ENCODE measurements at places on chromosomes 5 and 9.

DNA sequence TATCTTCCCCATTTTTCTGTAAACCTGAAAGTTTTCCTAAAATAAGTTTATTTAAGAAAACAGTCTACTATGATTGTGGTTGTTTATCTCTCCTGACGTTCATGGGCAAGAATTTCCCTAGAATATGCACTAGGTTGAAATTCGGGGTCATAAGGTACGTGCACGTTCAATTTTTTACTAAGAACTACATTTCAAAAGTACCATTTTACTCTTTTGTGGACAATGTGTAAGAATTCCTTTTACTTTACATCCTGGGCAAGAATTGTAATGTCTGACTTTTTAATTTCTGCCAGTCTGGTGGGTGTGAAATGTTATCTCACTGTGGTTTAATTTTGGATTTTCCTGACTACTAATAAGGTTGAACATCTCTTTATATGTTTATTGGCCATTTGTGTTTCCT, 12.4 kb downstream of the IL5 start:
- no peak for DNase-seq

- DNase-seq, result no peak
Observed at GRCh38 chr5:98791898-98792580, 18.6 kb downstream of the RGMB start.

- DNase-seq, result no peak
Observed at GRCh38 chr5:14644623-14645237, 19.8 kb upstream of the OTULIN start.

DNA sequence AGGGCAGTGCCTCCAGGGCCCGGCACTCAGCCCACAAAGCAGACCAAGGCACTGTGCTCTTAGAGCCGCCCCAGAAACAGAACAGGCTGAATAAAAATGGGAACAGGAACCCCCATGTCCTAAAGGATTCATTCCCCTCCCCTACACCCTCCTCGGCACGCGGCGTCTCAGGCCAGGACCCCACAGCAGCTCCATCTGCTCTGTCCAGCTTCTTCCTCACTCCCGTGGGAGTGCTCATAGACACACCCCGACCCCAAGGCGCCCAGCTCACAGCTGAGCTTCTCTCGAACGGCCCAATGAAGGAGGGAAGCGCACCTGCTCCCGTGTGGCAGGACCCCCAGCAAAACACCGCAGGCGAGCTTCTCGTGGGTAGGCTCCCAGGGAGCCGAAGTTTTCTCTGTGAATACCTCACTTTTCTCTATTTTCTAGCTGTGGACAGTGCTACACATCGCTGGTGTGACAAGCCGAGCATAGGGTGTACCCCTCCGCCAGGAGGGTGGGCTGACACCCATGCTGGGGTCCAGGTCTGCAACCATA, 15.4 kb upstream of the QSOX2 start:
- DNase-seq, result no peak

GRCh38 chr9:14198841-14199455, 115.0 kb downstream of the NFIB start:
- DNase-seq, result no peak

GRCh38 chr5:56322592-56322991, 89.5 kb upstream of the ANKRD55 start:
- DNase-seq, result no peak

DNA sequence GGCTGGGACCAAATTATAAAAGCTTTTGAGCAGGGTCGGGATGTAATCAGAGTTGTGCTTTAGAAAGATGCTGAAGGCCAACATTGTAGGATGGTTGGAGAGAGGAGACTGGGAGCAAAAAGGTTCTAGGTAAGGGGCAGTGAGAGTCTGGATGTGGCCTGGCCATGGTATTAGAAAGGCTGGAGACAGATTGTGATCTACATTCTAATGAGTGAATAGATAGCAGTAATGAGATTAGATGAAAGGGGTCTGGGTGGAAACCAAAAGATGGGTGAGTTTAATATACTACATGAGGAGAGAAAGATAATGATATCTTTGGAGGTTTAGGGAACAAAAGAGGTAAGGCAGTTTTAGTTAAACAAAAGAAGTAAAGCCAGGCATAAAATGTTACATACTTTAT, 88.8 kb upstream of the SH3GL2 start:
- DNase-seq, result no peak

DNA sequence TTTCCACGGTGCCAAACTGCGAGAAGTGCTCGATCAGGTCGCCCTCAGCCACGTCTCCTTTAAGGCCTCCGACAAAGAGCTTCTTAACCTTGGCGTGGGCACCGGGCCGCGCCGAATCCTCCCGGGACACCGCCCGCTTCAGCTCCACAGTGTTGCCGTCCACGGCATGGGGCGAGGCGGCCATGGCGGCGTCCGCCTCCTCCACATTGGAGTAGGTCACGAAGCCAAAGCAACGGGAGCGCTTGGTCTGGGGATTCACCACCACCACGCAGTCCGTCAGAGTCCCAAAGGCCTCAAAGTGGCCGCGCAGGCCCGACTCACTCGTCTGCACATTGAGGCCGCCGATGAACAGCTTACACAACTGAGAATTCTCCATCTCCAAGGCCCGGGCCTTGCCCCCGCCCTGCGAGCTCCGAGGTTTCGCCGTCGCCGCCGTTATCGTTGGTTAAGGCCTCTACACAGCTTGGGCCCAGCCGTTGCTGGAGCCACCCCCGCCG, 424 bp downstream of the HNRNPA0 start:
- DNase-seq, result no peak

- no peak for DNase-seq
Observed at GRCh38 chr5:92644266-92644886, 936.6 kb downstream of the NR2F1-AS1 start.

DNA sequence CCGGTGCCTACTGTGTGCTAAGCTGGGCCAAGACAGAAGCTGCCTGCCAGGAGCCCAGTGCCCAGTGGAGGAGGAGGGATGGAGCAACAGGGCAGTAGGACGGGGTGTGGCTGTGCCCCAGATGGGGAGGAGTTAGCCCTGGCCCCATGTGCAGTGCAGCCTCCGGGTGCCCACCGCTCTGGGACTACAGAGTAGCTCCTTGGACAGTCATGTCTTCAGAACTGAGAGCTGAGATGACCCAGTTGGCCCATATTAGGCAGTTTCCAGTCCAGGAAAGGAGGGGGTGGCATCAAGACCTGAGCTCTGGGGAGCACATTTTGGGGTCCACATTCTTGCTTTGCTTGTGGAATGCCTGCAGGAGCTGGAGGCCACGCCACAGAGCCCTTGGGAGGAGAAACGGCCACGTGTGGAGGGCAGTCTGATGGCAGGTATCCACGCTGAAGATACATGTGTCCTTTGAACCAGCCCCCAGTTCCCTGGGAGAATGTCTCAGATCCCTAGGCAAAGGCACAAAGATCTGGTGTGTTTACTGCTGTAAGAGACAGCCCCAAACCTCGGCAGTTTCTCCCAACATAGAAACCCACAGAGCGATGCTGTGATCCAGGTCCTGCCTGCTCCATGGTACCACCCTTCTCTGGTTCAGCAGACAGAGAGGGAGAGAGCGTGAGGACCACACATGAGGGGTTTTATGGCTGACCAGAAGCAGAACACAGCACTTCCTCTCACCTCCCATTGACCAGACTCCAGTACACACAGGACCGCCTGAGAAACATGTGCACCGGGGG, 46.8 kb upstream of the FCN1 start:
- DNase-seq, result no peak

DNA sequence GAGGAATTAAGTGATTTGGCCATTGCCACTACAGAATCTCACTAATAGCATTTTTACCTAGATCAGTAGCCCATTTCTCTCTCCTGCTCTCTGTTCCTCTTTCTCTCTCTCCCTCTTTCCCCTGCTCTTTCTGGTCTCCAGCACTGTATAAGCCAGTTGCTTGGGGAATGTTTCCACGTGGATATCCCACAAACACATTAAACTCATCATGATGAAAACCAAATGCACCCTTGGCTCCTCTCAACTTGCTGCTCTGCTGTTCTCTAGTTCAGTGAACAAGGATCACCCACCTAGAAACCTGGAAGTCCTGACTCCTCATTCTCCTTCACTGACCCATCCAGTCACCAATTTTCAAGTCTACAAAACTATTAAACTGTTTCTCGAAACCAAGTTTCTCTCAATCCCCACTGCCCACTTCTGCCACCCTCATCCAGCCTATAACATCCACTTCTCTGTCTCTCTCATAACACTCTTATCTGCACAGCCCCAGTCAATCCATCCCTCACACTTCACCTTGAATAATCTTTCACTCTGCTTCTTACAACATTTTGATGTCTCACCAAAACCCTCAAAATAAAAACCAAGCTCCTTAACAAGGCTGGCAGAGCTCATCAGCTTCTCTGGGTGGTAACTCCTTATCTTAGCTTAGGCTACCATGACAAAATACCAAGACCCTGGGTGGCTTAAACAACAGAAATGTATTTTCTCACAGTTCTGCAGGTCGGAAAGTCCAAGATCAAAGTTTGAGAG, 79.3 kb downstream of the ARL15 start:
- no peak for DNase-seq

DNA sequence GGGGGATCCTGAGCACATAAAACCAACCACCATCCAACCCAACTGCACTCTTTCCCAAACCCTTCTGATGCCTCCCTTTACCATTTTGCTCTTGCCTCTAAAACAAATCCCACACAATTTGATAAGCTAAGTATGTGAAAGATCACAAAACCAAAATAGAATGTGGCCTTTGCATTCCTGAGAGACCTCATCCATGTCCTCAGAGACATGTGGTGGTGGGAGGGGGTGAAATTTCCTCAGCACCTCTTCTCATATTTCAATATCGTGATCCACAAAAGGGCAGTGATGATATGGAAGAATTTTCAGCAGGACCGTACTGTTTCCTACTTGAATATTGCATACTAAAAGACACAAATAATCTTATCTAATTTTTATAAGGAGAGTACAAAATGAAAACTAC, 423.3 kb downstream of the TLE1 start:
- no peak for DNase-seq

- DNase-seq, result no peak
Observed at GRCh38 chr9:126777733-126778132, 27.1 kb upstream of the ZBTB43 start.

GRCh38 chr9:13628526-13628925, 349.0 kb upstream of the MPDZ start:
- DNase-seq, result no peak

GRCh38 chr5:160772854-160773253, 79.2 kb downstream of the ATP10B start:
- no peak for DNase-seq

DNA sequence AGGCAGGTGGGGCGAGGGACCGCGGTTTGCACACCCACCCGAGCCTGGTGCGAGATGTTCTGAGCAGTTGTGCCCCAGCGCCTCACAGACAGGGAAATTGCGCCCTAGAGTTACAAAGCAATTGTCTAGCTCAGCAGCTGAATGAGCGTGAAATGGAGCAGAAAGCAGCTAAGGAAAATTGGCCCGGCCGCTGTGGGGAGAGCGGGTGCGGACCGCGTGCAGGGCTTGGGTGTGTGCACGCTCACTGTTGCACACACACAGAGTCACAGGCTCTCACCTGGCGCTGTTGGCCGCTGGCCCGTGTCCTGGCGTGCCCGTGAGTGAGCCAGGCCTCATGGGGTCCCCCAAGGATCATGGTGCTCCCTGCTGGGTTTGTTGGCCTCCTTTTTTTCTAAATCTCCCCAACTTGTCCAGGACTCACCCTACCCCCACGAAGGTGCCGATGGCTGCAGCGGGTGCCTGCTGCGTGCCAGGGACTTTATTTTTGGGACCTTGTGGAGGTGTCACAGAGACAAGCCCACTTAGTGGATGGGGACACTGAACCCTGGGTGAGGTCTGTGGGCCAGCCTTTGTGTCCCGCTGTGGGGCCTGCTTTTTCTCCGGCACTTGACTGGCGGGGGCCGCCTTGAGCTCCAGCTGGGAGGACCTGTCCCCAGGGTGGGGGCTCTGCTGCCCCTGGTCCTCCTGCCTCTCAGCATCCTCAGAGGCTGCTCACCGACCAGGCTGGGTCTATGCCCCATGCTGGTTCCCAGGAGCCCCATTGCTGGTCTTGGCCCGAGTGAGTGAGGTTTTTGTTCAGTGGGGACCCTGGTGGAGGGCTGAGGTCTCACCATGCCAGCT, 5.2 kb downstream of the RXRA start:
- DNase-seq, result no peak

DNA sequence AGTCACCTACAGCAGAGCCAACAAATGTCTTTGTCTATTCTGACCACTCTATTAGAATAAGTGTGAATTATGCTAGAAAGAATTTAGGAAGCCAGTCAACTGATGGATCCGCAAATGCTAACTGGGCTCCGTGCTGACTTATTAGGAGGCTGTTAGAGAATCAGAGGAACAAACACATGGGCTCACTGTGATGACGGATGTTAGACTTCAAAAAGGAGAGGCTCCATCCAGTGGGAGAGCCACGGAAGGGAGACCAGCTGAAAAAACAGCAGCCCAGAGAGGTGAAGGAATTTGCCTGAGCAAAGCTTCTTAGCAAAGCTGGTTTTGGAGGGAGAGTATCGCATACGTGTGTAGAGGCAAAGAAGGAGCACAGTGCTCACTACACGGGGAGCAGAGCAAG, 5.8 kb upstream of the TGFBI start:
- DNase-seq, result no peak

- DNase-seq, result no peak
Observed at GRCh38 chr5:80713631-80714030, 58.8 kb upstream of the DHFR start.

GRCh38 chr9:32879335-32879734, 96.0 kb downstream of the TMEM215 start:
- DNase-seq, result no peak

- no peak for DNase-seq
Observed at GRCh38 chr5:90558344-90559192, at the start of gene ADGRV1. TSS of gene ADGRV1 (plus strand) at chr5:90558797. CDS start at chr5:90558896, 99 bp downstream.

GRCh38 chr5:142465476-142465875, 140.7 kb upstream of the SPRY4 start:
- no peak for DNase-seq

GRCh38 chr9:78325846-78326360, 29.0 kb downstream of the PSAT1 start:
- no peak for DNase-seq

- no peak for DNase-seq
Observed at GRCh38 chr9:104911032-104911607, 16.8 kb downstream of the ABCA1 start.

DNA sequence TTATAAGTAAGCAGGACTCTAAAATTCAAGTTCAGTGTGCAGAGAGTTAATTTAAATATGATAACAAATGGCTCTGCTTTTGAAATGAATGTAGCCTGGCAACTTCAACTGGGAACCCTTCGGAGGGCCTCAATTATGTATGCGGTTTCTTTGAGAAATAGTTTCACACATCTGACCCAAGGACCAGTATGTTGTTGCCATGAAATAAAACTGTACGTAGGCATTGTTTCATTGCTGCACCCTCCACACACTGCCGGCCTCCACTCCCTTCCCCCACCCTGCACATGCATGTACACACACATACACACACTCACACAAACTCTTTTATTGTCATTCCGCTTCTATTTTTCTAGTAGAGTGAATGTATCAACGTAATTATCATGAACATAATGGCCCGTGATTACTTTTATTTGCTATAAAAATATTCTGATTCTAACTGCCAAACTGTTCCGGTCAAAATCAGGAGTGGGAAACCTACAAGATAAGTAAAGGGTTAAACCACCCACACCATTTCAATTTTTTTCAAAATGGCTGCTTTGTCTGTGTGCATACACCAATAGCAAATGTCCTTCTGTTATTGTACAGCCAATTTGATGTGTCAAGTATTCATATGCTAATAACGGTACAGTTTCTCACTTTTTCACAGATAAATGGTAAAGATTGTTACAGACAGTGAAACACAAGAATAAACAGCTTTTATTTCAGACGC, 215.5 kb upstream of the TMEM161B start:
- no peak for DNase-seq

GRCh38 chr5:176175101-176175852, 62.9 kb upstream of the SIMC1 start:
- no peak for DNase-seq

GRCh38 chr5:89282554-89283510, 399.8 kb upstream of the MEF2C start:
- no peak for DNase-seq

All from effector memory CD4-positive, alpha-beta T cell (primary cell).